ENCODE measurements at places on chromosomes 2 and 18. TPM values are rescaled to one million over a fixed set of nuclear protein-coding genes. Genes with fewer than 3 reads are reported as not detected.

Gene FAP
- total RNA-seq: 171 TPM

Gene OTOS
- total RNA-seq: not detected

Gene RAX
- total RNA-seq: not detected

Gene POTEI
- total RNA-seq: 0.07 TPM

Gene SCYGR3
- total RNA-seq: not detected

Gene UGT1A6
- not detected for total RNA-seq

Gene CDH2
- total RNA-seq: 208 TPM

Gene REG3A
- not detected for total RNA-seq

Gene CCDC150
- 3.6 TPM for total RNA-seq

Gene GALNT5
- total RNA-seq: 30.0 TPM

Gene ITGA4
- total RNA-seq: 23.0 TPM

Gene ABCG8
- total RNA-seq: not detected

Gene SNTG2
- not detected for total RNA-seq

Gene MC2R
- not detected for total RNA-seq

Gene ITGB1BP1
- 126 TPM for total RNA-seq

Gene TCF4
- total RNA-seq: 46.6 TPM

Gene GAD1
- total RNA-seq: not detected

- no peak for DNase-seq
Observed at GRCh38 chr2:207140265-207140664, 25.5 kb downstream of the KLF7 start.

- DNase-seq: no peak
Observed at GRCh38 chr2:168501466-168502065, 45.5 kb downstream of the CERS6 start.

- DNase-seq: no peak
Observed at GRCh38 chr2:111626037-111626864, 257.7 kb downstream of the ANAPC1 start.

GRCh38 chr2:239459606-239460005 is 58.8 kb upstream of the HDAC4 start:
- DNase-seq: no peak

- DNase-seq: no peak
Observed at GRCh38 chr2:208548700-208549099, 142.1 kb downstream of the PTH2R start.

DNA sequence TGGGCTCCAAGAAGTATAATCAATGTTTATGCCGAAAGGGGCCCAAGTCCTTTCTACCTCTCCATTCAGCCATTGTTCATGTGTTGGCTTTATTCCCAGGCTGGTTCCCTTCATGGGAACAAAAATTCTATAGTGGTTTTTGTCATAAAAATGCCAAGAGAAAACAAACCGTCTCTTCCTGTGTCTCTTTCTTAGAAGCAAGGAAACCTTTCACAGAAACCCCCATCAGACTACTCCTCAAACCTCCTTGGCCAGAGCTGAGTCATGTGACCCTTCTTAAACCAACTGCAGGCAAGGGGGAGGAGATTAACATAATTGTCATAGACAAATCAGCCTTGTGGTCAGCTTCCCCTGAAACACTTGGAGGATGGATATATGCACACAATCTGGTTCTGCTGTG is 75.1 kb upstream of the TANK start:
- DNase-seq: no peak

GRCh38 chr2:57516698-57517340 is 529.8 kb upstream of the VRK2 start:
- no peak for DNase-seq

- no peak for DNase-seq
Observed at GRCh38 chr2:192749611-192750200, 555.0 kb upstream of the TMEFF2 start.

GRCh38 chr2:166335284-166335683 is 40.5 kb downstream of the SCN9A start:
- no peak for DNase-seq

GRCh38 chr2:83730223-83730622 is 728.9 kb downstream of the SUCLG1 start:
- DNase-seq: no peak

GRCh38 chr18:4068552-4069158 is 386.5 kb downstream of the DLGAP1 start:
- DNase-seq: no peak

DNA sequence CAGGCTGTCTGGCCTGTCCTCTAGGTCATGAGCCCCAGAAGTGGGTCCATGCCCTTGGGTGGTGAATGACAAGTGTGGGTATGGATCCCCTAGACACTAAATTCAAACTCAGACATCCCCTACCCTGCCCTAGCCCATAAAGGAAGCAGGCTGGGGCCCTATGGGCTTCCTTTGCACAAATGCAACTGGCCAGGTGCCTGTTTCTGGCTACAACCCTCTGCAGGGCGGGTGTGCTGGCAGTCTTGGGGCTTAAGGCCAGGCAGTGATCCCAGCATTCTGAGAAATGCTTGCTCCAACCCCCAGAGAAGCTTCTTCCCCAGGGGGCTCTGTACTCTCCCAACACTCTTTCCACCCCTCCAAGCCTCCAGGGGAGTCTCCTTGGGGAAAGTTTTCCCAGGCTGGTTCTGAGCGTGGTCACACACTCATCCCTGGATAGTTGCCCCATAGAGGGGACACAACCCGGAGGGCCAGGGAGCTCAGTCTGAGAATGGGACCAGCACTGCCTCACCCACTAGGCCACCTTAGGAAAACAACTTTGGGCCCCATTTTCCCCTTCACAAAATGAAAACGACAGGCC is 16.6 kb upstream of the ASPRV1 start:
- peak; percentile 48 for DNase-seq

DNA sequence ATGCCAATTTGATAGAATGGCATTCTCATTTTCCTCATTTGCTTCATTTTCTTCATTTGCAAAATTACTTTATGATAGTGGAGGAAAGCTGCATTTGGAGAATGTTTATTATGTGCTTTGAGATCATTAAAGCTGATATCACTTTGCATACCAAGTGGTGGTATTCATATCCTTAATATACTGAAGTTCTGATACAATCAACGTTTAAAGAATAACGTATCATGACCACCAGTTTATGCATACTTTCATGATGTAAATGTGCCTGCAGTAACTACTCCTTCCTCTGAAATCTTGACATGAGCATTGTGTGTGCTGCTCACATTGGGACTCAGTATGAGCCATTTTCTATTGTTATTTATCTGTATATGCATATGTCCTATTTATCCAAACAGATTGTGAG is 302.1 kb downstream of the ARHGAP15 start:
- DNase-seq: no peak

GRCh38 chr2:40962026-40962425 is 510.1 kb upstream of the SLC8A1 start:
- no peak for DNase-seq

- no peak for DNase-seq
Observed at GRCh38 chr2:205482399-205483081, 199.8 kb upstream of the NRP2 start.

DNA sequence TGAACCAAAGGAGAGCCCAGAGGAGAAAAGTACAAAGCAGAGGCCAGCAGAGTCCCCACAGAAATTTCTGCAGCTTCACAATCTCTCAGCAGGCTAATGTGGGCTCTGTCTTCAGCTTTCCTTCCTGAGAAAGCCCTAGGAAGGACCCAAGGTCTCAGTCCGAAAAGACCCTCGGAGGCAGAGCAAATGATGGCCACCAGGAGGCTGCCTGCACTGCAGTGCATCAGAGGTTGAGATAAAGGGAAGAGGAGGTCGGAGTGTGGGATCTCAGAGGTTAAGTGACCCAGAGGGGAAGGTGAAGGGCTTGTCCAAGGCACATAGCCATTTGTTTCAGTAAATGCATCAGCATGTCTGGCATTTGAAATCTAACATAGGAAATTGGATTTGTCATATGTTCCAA is 299.1 kb upstream of the SLC14A2 start:
- DNase-seq: no peak

- DNase-seq: no peak
Observed at GRCh38 chr2:138640921-138641676, 139.1 kb downstream of the NXPH2 start.

DNA sequence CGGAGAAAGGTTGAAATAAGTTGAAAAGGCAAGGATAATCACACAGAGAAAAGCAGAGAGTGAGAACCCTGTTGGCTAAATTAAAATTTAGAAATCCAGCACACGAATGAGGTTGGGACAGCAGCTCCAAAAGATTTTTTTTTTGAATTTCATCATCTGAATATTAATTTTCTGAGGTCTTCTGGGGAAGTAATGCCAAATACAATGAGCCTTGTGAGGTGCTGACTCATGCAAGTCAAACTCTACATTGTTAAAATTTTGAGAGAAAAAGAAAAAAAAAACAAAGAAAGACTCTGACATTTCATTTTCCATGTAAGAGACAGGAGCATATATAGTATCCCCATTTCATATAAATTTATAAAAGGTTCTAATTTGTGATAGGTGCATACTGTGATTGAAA is 614.2 kb upstream of the CDH2 start:
- DNase-seq: no peak

DNA sequence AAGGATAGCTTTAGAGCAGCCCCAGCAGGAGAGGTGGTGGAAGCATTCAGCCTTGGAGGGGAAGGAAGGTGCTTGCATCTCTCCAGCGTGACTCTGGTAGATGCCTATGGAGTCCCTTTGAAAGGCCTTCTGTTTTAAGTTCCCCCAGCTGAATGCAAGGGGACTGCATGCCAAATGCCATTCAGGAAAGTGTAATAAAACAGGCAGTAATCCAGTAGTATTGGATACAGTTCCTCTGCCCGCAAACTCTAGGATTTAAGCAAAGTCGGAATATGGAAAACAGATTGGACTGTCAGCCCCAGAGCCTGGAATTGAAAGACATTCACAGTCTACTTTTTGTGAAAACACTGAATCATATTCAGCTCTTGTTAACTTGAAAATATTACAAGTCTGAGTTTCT is 125.2 kb upstream of the GAREM1 start:
- no peak for DNase-seq

- no peak for DNase-seq
Observed at GRCh38 chr2:43420389-43420801, 175.4 kb downstream of the THADA start.

DNA sequence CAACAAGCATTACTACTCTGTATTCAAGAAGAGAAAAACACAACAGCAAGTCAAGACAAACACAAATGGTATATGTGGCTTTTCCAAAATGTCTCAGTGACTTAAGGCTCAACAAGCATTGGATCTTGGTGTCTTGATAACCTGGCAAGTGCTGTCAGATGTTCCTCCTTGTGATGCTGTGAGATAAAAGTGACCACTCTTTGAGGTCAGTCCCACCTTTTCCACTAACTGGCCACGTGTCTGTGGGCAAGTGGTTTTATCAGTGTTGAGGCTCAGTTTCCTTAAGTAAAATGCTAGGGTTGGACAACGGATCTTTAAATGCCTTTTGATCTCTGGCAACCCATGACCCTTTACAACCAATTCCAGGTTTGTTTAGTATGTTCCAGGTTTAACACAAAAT is 98.7 kb downstream of the BCL2 start:
- no peak for DNase-seq

- no peak for DNase-seq
Observed at GRCh38 chr18:54392543-54393023, 34.9 kb downstream of the C18orf54 start.

DNA sequence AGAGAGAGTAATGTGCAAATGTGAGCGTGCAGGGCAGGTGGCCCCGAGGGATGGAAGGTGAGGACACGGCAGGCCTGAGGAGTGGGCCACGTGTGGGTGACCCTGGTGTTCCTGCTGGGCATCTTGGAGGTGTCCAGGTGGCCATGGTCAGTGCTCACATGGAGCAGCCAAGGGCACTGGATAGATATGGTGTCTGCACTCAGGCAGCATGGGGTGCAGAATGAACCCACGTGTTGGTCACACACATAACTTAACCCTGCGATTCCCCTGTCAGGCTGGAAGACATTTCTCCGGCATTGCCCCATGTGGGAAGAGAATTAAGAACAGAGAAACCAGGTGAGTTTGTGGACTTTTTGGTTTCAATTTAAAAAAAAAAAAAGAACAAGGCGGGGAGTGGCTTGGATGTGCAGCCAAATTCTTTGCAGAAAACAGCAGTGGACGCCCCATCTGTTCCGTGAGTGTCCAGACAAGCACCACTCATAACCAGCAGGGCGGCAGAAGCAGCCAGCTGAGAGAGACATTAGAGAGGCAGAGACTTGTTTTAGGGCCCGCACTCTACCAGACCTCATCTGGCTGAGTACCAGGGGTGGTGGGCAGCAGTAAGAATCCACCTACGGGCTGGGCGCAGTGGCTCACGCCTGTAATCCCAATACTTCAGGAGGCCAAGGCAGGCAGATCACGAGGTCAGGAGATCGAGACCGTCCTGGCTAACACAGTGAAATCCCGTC is 249.8 kb downstream of the ACKR3 start:
- no peak for DNase-seq

GRCh38 chr2:108704871-108705270 is 14.4 kb upstream of the RANBP2 start:
- no peak for DNase-seq
